MV-4-11 (cell line): ENCODE measurements at places on chromosomes 6 and 20.

DNA sequence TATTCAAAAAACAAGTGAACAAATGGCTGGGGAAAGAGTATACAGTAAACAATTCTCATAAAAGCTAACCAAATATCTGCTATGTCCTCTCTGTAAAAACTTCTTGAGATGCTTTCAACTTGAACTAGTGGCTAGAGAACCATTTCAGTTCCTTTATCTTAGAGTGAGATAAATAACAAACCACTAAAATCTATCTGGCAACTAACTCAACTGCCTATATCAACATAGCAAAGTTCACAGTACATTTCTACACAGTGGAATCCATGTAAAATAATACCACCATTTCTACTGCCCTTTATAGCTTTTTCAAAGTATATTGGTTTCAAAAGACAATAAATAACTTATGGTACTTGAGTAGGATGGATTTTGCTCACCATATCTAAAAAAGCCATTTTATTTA, 95.1 kb downstream of the MMS22L start:
- DNase-seq, result no peak

DNA sequence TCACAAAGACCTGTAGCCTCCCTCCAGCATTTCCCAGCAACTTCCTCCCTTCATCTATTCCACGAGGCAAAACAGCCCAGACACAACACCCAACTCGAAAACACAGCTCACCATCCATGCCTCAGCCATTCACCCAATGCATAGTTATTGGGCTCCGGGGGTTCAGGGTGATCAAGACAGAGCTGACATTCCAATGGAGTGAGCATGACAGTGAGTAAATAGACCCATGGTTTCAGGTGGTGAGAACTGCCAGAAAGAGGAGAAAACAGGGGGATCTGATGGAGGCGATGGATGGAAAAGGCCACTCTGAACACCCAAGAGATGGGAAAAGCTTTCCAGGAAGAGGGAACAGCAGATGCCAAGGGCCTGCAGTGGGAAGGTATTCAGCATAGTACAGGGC, 5.9 kb downstream of the CASS4 start:
- no peak for DNase-seq

GRCh38 chr20:10288954-10289646, 70.5 kb downstream of the SNAP25 start:
- DNase-seq, result no peak

DNA sequence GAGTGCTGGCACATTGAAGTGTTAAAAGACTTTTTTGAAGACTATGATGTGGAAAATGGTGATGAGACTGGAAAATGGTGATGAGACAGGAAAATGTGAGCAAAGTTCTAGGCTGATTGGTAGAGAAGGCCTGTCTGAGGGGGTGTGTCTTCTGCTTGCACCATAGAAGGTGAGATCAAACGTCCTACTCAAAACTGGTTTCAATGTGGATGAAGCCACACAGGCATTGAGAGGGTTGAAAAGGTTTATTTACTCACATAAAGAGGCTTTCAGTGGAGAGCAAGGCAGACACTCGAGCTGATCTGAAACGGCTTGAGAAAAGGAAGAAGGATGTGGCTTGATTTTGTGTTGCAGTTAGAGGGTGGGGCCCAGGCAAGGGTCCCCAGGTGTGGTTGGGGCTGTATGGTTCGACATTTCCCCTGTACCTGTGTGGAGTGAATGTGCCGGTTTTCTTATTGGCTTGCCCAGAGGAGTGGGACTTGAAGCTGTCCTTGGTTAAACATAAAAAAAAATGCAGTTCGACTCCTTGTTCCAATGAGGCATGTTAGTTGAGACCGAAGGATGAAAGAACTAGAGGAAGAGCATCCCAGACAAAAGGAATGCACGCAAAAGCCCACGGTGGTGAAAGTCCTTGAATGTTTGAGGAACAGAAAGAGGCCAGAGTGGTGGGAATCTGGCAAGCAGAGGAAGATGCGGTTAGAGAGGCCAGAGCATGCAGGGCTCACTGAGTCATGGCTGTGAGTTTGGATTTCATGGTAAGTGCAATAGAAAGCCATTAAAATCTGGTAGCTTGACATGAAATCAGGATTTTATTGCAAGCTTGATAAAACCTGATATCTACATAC, 172.3 kb downstream of the EPM2A start:
- no peak for DNase-seq

- no peak for DNase-seq
Observed at GRCh38 chr6:108799791-108800190, 48.4 kb upstream of the ARMC2 start.

GRCh38 chr20:57662456-57663240, 42.4 kb upstream of the ZBP1 start:
- no peak for DNase-seq

GRCh38 chr6:31268369-31268765, 3.5 kb downstream of the HLA-C start:
- DNase-seq, result no peak

GRCh38 chr6:9007027-9007426, 571.7 kb upstream of the SLC35B3 start:
- DNase-seq, result no peak

DNA sequence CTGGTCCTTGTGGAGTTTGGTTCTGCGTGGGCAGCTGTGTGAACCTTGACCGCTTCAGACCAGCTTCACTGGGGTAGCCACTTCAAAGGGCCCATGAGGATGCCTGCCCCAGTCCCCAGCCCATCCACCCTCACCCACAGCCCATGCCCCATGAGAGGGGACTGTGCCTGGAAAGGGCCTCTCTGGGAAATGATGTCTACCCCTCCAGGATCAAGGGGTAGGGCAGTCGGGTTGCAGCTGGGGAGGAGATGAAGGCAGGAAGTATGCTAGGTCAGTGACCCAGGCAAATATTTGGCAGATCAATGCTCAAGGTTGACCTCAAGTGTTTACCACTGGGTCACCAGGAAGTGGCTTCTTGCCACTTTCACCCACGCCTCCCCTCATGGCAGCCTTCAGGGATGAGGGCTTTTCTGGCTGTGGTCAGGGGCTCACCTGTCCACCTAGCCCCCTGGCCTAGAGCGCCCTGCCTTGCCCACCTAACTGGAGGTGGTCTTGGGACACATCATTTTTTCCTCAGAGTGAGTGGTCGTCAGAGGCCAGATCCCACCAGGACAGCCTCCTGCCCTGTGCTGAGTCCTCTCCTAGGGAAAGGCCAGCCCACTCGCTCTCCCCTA, 109.5 kb downstream of the SNX5 start:
- peak; percentile 22 for DNase-seq

- DNase-seq, result no peak
Observed at GRCh38 chr6:158769771-158770432, 49.3 kb downstream of the EZR start.

DNA sequence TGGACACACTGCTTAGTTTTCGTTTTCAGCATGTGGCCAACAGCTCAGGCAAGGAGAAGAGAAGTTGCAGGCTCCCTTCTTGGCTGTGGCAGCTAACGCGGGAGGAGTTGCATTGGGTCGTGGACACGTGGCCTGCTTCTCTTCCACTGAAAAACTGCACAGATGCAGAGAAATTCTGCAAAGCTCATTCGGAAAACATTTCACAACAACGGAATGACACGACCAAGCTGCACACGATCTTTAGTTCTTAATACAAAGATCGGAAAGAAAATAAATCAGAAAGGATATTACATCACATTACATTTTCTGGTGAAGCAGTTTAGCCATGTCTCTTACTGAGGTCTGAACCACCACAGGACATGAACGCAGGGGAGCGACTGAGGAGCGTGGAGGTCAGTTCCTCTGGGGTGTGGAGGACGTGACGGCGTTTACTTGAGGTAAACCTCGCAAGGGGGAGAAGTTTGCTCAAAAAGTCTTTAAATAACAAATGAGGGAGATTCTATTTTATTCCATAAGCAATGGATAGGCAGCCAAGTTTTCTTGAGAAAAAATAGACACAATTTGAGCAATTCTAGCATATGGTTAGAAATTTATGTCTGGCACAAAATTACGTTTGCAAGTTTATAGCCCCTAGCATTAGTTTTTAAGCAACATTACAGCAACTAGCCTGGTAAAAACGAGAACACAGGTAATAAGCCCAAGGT, 178.3 kb downstream of the THBS2 start:
- DNase-seq, result peak; percentile 75

DNA sequence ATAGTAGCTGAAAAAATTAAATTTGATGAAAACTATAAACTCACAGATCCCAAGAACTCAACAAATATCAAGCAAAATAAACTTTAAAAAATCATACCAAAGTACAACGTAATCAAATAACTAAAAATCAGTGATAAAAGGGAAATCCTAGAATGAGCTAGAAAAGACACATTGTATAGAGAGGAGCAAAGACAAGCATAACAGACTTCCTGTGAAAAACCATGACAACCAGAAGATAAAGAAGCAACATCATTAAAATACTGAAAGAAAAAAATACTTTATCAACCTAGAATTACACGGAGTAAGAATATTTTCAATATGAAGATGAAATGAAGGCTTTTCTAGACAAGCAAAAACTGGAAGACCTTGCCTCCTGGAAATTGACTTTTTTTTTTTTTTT, 9.8 kb downstream of the MUC22 start:
- DNase-seq, result no peak

DNA sequence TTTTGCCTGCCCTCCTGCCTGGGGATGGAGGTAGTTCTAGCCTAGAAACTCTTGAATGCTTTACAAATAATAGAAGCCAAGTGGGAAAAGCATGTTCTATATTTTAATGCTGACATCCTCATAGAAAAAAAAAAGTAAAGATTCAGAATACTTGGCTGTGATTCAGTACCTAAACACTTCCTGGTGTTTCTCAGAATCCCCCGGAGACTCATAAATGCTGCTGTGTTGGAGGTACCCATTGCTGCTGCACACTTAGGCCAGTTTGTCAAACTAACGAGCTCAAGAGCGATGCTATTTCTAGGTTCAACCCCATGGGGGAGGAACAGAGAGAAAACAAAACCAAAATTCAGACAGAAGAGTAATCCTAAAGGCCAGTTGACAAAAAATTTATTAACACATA, 38.8 kb upstream of the ZFP64 start:
- DNase-seq, result no peak

GRCh38 chr6:63904650-63905248, 269.1 kb downstream of the PHF3 start:
- peak; percentile 87 for DNase-seq

- DNase-seq, result no peak
Observed at GRCh38 chr6:114559419-114559818, 216.6 kb upstream of the HS3ST5 start.

GRCh38 chr20:41166201-41167117, 29.1 kb downstream of the PLCG1 start:
- no peak for DNase-seq

DNA sequence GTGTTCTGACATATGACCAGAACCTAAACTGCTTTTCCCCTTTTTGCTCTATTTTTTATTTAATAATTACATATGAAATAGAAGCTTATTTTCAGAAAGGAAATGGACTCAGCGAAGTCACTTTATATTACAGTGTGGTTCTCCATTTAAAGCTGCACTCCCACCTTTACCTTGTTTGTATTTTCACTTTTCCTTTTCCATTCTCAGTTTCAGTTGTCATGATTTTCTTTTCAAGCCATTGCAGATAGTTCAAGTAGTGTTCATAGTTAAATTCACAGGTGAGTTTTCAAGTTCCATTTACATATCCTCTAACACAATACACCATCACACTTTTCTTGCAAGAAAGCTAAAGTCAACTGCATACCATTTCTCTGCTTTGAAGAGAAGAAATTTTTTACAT, 400.2 kb downstream of the HACE1 start:
- no peak for DNase-seq

- DNase-seq, result no peak
Observed at GRCh38 chr20:46377518-46377917, 28.9 kb downstream of the ELMO2 start.

GRCh38 chr6:31720196-31720770, 1.3 kb downstream of the LY6G6C start:
- no peak for DNase-seq

- no peak for DNase-seq
Observed at GRCh38 chr6:131678442-131678841, 22.8 kb downstream of the OR2A4 start.

- DNase-seq, result no peak
Observed at GRCh38 chr6:38117281-38117680, 297.8 kb downstream of the ZFAND3 start.

GRCh38 chr6:137967689-137968454, 100.8 kb downstream of the TNFAIP3 start:
- peak; percentile 88 for DNase-seq

DNA sequence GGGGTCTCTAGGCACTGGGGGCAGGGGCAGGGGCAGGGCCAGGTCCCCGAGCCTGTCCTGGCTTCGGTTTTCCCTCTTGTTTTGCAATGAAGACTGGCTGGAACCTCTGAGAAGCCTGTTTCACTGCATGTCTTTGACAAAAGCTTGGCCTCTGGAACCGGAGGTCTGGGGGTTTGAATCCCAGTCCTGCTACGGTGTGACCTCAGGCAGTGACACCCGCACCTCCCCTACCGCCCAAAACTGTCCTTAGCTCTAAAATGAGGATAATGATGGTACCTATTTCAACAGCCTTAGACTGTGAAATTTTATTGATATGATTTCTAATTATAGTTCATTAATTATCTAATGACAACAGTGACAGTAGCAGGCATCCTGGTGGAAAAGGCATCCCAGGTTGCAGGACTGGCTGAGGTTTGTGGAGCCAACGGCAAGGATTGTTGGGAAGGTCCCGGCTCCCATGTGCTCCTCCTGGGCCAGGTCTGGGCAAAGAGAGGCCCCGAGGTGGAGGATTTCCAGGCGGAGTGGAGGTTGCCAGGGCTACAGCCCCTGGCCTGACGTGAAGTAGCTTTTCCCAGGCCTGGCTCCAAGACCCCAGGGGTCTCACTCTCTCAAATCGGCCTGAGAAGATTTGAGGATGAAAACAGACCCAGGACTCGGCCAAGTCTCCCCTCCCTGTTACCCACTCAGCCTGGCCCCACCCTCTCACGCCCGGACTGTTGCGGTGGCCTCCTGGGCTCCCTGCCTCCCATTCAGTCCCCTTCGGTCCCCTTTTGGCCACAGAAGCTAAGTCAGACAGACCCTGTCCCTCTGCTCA, 57.9 kb downstream of the SNAI1 start:
- DNase-seq, result no peak

GRCh38 chr6:110338820-110339470, 19.2 kb downstream of the METTL24 start:
- no peak for DNase-seq

DNA sequence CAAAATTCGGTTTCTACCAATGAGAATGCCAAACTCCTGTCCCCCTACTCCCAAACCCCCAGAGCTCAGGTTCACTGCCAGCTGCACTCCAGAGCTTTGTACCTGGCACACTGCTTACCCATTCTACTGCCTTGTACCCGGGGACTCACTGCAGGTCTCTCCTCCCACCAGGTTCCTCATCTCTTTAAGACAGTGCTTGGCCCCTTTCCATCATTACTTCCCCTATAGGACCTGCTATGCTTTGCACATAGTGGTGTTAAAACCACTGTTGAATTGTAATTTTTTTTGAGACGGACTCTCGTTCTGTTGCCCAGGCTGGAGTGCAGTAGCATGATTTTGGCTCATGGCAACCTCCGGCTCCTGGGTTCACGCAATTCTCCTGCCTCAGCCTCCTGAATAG, 25.9 kb downstream of the LYRM4 start:
- DNase-seq, result peak; percentile 70
